Stimulated activated CD8-positive, alpha-beta memory T cell treated with anti-CD3 and anti-CD28 coated beads, Interleukin-4, amount 100 ng/mL, for 4 hours (primary cell): ENCODE measurements at places on chromosomes 7 and 10.

DNA sequence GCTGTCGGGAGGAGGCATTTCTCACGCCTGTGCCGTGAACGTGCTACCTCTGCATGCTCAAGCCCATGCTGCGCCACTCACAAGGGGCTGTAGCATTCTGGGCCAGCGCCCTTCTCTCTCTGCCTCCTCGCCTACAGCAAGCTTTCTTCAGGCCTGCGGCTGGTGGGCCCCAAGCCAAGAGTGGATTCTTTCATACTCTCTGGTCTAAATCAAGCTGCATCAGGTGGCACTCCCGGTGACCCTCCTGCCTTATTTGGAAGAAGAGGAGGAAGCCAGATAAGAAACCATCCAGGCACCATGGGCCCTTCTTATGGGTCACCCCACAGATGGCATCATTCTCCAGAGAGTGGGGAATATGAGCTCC lies 86.7 kb upstream of the DUSP5 start:
- no peak for DNase-seq

- no peak for DNase-seq
Measured at GRCh38 chr7:124812764-124813163, 47.2 kb upstream of the GPR37 start.

- DNase-seq: no peak
Measured at GRCh38 chr7:113094517-113095249, 8.1 kb upstream of the GPR85 start.

DNA sequence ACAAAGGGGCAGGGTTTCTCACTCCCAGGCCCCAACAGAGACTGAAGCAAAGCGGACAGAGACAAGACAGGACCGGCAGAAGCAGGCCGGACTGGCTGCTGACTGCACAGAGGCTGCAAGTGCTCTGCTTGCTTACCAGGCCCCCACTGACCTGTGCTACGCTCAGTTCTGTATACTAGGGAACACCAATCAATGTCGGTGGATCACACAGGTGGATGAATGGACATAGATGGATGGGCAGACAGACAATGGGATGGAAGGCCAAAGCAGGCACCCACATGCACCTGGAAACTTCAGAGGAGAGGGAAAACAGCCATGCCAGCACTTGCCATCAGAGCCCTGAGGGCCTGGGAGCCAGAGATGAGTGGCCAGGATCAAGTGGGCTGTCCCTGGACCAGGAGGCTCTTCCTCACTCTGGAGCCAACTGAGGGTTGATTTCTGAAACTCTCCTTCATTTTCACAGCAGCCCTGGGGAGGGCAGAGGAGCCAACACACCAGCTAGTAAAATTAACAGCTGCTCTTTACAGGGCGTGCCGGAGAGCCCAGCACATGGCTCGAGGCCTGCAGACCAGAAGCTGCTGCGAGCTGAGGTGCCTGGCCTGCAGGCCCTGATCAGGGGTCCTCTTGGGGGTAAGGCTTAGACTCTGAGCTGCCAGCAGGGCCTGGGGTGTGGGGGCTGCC lies 243.6 kb downstream of the KCNMA1 start:
- DNase-seq: no peak

GRCh38 chr10:88028654-88029053 lies 165.2 kb downstream of the PTEN start:
- DNase-seq: no peak

- no peak for DNase-seq
Measured at GRCh38 chr7:19117091-19117869, at the start of gene TWIST1. TSS of gene TWIST1 (minus strand) at chr7:19117636. CDS start at chr7:19117321, 315 bp downstream.

DNA sequence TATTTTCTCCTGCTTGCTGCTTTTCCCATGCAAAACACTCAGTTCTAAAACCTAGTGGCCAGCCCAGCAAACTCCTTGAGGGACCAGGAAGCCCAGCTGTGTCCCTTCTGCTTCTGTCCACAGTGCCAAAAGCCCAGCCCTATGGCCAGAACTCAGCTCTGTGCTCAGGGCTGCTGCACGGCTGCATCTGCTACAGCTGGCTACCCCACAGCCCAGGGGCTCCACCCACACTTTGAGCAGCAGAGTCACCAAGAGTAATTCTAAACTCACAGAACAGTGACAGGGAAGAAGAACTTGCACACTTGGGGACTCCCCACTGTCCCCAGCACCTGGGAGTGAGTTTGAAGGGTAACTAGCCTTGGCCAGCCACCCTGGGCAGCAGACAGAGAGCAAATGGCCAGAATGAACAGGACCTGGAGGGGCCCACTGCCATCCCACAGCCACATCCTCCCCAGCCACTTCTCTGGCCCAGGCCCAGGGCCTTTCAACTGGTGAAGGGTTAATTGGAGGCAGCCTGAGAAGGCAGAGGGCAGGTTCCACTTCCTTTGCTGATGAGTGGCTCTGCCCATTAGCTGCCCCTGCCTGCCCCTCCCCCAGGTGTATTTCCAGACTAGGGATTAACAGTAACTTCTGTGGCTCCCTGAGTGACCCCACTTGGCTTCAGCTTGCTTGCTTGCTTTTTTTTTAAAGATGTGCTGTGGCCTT lies 28.1 kb upstream of the TRIM8 start:
- no peak for DNase-seq
